AG04450 (cell line): ENCODE measurements at places on chromosomes 6 and 20.

DNA sequence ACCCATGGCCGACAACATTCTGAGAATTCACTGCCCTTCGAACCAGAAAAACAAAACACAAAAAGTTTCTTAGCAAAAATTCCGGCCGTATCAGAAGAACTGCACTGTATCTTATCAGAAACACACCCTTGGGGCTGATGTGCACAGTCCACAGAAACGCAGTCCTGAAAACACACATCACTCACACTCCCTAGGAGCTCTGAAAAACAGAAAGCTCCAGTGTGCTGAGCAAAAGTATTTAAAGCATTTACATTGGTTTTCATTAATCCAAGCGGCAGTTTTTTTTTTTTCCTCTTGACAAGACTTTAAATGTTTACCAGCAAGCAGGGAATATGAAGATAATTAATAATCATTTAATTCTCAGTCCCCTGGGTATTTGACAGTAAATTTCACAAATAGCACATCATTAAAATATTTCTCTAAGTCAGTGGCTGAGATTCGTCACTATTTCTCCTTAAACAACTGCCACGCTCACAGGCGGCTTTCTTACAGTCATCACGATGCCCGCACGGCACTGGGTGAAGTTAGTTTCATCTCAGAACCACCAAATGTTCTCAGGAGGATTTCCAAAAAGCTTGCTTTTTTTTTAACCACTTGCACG is 13.3 kb downstream of the NFATC2 start:
- no peak for DNase-seq

DNA sequence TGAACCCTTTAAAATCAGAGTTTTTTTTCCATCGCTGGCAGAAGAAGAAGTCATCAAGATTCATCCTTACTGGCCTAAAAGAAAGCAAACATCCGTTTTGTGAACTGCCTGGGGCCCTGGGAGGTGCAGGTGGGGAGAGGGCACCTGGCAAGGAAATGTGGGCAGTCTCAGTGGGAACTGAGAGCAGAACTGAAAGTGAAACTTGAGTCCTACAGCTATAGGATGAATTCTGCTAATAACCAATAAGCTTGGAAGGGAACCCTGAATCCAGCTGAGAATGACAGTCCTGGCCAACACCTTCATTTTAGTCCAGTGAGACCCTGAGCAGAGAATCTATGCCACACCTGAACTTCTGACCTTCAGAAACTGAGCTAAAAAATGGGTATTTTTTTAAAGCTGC is 130.1 kb upstream of the ASCC3 start:
- no peak for DNase-seq

DNA sequence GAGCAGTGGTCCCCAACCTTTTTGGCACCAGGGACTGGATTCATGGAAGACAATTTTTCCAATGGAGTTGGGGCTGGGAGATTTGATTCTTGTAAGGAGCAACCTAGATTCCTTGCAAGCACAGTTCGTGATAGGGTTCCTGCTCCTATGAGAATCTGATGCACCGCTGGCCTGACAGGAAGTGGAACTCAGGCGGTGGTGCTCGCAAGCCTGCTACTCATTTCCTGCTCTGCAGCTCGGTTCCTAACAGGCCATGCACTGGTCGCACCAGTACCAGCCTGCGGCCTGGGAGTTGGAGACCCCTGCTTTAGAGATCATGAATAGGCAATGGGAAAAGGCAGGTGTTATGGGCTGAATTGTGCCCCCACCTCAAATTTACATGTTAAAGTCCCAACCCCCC is 131.2 kb downstream of the PFDN4 start:
- no peak for DNase-seq

- DNase-seq: no peak
These were observed 35.5 kb upstream of the HSF2 start for GRCh38 chr6:122363769-122364483.
